Activated T-cell treated with anti-CD3 and anti-CD28 coated beads for 24 hours (primary cell): ENCODE measurements at places on chromosomes 5 and 9.

- no peak for DNase-seq
Observed at GRCh38 chr9:96688187-96688586, 33.1 kb upstream of the PRXL2C start.

DNA sequence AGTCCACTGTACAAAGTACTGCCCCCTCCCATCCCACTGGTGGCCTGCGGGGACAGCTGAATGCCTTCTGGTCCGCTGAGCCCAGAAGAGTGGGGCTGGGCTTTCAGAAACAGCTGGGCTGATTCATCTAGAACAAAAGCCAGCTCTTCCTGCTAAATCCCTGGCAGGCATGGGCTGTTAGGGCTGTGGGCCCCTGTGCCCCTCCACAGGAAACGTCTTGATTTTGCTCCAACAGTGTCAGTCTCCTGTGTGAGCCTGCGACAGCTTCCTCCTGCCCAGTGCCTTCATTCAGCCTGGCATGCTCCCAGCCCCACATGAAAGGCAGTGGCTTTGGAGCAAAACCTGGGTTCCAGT is 6.9 kb upstream of the GSN start:
- DNase-seq, result no peak

GRCh38 chr9:106670418-106670817 is 192.5 kb upstream of the ZNF462 start:
- DNase-seq, result no peak

DNA sequence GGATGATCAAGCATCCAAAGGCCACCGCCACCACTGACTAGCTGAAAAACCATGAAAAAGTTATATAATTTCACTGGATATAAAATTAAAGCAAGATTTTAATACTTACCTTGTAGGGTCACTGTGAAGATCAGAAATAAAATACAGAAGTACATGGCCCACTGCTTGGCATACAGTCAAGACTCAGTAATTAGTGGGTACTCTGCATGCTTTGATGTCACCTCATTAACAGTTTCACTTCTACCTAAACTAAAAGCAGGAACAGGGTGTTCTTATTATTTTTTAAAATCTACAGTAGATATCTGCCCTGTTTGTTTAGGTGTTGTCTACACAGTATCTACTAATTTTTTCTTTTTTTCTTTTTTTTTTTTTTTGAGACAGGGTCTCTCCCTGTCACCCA is 66.4 kb downstream of the NFIB start:
- no peak for DNase-seq

DNA sequence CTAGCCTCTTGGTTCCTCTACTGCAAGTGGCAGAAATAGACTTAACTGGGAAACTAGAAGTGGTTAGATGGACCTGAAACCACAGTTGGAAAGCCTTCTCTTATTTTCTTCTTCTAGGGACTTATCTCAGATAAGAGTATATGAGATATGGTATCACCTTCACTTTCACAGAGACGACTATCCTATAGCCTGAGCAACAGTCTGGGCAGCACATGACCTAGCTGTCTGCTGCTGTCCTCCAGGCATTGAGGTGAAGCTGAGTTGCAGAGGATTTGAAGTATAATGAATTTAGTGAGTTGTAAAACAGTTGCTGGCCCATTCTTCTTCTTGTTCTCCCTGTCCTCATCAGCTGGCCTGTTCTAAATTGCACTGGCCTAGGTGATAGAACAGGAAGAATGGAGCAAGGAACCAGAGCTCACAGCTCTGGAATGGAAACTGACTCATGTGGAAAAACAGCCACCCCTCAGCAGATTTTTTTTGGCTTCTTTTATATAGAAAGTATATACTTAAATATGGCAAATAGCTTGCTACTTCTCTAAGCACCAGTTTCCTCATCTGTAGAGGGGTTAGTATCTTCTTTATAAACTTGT is 27.8 kb downstream of the RECK start:
- DNase-seq, result no peak

- DNase-seq, result no peak
Observed at GRCh38 chr9:20618361-20618802, 3.9 kb downstream of the MLLT3 start.

GRCh38 chr9:111436571-111436970 is 47.6 kb downstream of the ECPAS start:
- DNase-seq, result no peak

DNA sequence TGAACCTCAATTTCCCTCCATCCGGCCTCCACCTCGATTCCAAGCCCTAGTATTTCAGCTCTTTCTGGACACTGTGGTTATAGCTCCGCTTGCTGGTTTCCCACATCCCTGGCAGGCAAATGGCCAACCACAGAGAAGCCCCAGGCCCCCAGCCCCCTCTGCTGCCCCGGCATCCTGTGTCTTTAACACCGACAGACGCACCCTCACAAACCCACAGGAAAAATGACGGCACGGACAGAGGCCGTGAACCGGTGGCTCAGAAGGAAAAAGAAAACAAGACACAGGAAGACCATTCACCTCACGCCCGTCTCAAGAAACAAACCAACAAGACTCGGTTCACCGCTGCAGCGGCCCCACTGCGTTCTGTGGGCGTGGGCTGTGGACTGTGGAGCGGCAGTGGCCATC is 1.5 kb upstream of the CLIC3 start:
- no peak for DNase-seq

- DNase-seq, result no peak
Observed at GRCh38 chr5:31329715-31330114, 136.2 kb downstream of the CDH6 start.

GRCh38 chr5:54404568-54404967 is 50.9 kb upstream of the HSPB3 start:
- no peak for DNase-seq

- DNase-seq, result no peak
Observed at GRCh38 chr5:89275066-89275855, 392.3 kb upstream of the MEF2C start.

GRCh38 chr5:57940236-57940635 is 457.6 kb upstream of the ACTBL2 start:
- no peak for DNase-seq

- DNase-seq, result no peak
Observed at GRCh38 chr5:52684051-52684450, 103.7 kb upstream of the ITGA1 start.

DNA sequence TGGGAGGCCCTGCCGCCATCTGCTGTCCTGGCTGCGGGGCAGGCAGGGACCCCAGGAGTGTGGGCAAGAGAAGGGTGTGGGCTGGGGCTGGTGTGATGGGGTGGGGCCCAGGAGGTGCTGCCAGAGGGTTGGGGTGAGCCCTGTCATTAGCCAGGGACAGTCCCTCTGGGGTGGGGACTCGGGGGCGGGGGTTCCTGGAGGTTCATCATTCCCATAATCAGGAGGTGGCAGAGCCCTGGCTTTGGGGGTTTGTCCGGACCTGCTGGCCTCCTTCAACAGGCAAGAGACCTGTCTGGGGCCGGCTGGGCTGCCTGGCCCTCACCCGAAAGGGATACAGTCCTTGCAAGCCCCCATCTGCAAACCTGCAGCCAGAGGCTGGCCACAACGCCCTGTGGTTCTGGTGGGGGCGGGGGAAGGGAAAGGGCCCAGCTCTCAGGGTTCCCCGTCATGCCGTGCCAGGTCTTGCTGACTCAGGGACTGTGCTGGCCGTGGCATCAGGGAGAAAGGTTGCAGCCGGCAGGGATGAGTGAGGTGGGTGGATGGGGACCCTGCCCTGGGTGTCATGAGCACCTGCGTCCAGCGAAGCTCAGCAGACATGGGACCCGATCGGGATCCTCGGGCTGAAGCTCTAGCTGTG is 65.2 kb downstream of the MRPL36 start:
- no peak for DNase-seq

- no peak for DNase-seq
Observed at GRCh38 chr5:139652788-139653241, 4.7 kb downstream of the CXXC5 start.

DNA sequence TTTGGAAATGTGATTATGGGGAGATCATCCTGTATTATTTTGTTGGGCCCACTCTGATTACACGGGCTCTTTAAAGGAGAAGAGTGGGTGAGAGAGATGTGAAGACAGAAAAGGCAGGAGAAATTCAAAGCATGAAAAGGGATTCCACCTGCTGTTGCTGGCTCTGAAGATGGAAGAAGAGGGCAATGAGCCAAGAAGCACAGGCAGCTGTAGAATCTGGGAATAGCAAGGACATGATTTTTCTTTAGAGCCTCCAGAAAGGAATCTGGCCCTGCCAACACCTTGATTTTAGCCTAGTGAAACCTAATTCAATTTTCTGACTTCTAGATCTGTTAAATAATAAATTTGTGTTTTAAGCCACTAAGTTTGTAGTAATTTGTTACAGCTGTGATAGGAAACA is 11.3 kb downstream of the C9 start:
- no peak for DNase-seq

DNA sequence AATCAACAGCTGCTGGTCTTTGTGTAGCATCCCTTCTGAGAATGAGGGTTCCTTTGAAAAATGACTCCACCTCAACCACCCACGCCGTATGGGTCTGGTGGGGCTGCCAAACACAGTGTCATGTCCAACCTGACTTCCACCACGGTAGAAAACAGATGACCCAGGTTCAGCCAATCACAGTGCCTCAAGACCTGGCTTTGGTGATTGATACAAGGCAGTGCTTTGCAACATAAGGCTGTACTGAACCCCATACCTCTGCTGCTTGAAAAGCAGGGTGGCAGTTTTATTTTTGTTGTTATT is 11.5 kb upstream of the TGFBR1 start:
- DNase-seq, result no peak

DNA sequence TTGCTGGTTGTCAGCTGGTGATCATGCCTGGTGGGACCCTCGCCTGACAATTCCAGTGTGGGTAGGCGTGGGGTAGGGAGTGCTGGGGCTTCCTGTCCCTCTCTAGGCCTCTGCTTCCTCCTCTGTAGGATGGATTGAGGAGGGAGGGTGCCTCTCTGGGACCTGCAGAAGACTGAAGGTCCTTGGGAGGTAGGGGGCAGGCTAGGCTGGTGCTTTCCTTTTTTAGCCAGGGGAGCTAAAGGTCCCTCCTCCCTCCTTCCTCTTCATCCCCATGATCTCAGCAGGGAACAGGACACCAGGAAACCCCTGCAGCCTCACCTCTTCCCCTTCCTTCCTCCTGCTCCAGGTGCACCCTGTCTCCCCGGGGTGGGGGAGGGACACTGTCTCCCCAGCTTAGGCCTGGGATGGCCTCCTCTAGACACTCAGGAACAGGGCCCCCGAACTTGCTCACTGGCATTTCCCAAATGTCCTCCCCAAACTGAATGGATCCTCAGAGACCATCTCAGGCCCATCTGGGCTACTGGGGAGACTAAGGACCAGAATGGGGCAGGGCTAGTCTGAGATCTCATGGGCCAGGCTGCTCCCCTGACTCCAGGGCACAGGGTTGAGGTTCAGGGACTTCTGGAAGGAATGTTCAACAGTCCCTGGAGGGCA is 8.4 kb downstream of the SH2D3C start:
- DNase-seq, result no peak

DNA sequence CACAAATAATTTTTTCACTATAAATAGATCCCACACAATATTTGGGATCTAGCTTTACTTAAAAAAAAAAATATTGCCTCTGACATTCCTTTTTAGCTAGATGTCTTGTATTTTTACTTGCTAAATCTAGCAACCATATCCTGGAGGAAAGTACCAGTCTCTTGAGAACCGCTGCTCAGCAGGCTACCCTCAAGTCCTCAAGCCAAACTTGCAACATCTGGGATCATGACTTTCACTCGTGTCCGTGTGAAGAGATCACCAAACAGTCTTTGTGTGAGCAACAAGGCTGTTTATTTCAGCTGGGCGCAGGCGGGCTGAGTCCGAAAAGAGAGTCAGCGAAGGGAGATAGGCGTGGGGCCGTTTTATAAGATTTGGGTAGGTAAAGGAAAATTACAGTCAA is 180.3 kb upstream of the FER start:
- DNase-seq, result no peak

DNA sequence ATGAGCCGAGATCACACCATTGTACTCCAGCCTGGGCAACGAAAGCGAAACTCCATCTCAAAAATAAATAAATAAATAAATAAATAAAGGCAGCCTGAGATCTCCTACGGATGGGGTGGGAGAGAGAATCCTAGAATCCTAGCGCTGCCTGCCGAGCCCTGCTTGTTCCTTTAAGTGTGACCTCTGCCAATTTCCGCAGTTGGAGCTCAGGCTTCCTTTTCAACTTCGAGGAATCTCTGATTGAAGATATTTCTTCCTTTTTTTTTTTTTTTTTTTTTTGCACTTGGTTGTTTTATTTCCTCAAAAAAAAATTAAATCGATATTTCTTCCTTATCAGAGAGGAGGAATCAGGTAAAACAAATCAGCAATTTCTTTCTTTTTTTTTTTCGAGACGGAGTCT is 27.3 kb upstream of the MATR3 start:
- DNase-seq, result no peak

DNA sequence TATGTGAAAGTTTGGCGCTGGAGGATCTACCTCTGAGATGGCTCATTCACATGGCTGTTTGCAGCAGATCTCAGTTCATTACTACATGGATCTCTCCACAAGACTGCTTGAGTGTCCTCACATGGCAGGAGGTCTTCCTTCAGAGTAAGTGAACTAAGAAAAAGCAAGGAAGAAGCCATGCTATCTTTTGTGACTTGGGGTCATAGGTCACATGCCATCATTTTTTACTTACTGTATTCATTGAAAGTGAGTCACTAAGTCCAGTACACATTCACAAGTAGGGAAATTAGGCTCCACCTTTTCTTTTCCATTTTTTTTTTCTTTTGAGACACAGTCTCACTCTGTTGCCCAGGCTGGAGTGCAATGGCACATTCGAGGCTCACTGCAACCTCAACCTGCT is 8.7 kb upstream of the CDKN2AIPNL start:
- no peak for DNase-seq

DNA sequence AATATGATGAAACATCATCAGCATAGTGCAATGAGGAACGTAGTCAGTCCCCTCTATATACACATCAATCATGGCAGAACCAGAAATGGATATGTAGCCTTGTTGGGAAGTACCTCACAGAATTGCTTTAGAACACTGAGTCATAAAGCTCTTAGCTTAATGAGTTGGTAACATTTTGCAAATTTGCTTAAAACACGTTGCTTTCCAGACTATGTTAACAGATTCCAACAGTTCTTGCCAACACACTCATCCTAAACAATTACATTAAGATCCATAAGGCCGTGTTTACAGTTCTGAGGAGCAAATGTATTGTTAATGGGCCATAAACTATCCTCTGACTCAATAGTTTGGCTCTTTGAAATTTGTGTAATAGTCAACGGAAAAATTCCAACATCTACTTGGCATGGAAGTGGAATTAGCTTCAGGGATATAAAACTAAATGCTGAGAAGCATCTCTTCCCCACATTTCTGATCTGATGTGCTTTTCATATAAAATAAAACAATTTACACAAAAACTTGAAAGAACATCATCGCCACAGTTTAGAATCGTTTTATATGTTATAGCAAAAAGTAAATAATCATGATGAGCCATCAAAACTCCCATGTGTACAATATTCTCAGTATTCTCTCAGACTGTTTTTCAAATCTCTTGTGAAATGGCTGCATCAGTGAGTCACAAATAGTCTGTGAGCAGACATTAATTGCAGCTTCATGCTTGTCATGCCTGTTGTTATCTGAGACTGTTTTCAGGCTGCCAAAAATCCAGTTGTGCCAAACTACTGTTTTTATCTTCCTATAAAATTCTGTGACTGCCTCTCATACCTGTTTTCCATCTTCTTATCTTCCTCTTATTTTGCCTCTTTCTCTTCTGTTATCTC is 291.9 kb downstream of the COX7C start:
- no peak for DNase-seq
